ENCODE measurements at places on chromosomes 3 and 15.

- no peak for DNase-seq
Measured at GRCh38 chr15:98635848-98636247, 12.5 kb upstream of the IGF1R start.

DNA sequence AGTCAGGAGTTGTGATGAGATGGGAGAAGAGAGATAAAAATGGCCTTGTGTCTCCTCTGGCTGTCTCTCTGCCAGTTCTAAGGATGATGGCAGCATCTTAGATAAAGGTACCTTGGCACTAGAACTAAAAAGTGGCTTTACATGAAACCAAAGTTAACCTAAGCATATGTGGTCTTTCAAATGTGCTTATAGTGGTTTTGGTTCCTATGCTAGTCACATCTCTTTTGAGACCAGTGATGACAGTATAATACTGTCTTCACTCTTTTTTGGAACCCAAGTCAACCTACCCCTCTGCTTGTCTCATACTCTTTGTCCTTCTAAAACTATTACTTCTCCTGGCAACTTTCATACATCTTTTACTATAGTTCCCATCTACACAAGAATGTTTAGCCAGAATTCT is 142.2 kb upstream of the SATB1 start:
- no peak for DNase-seq

DNA sequence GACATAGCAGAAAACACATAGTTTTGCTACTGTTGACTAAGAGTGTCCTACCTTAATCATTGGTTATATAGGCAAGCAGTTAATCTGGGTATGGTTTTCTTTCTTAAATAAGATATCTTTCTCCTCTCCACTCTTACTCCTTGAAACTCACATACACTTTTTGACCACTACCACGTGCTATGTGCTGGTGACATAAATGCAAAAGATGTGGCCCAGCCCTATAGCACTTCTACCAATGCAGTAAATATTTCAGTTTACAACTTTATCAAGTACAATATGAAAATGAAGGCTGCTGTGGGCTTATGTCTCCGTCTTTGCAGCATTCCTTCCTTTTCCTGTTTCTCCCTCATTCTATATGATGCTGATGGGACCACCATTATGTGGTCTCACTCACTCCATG is 410.2 kb upstream of the CFAP20DC start:
- DNase-seq, result no peak

GRCh38 chr3:52314489-52314888 is 1.6 kb upstream of the DNAH1 start:
- no peak for DNase-seq

DNA sequence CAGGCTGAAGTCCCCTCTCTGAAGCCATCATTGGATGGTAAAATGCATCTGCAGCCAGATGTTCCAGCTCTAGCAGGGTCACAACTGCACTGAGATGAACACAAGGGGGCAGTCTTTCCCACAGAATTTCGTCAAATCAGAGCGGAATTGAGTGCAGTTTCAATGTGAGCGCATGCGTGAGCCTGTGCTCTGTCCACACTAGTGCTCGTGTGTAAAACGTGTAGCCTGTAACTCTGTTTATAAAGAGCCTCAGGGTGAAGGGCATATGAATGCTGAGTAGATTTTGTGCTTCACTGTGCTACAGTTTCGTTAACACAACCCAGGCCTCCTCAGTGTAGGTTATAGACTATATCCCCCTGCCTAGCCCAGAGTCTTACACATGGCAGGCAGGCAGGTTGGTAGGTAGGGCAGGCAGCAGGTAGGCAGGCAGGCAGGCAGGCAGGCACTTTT is 92.7 kb upstream of the GOLGA6L4 start:
- DNase-seq, result peak; percentile 51

DNA sequence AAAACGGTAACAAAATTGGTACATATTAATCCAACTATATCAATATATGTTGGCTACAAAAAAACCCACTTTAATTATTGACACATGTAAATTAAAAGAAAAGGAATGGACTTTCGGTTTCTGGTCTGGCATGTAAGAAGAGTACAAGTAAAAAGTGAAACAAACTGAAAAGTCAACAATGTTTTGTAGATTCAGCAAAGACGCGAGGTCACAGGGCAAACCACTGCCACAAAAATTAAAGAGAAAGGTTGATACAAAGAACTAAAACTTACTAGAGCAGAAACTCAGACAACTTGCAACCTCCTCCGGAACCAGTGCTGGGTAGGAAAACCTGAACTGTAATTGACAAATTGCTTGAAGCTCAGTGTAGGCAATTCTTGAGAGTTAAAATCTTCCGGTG is 110.6 kb upstream of the ARPP21 start:
- DNase-seq, result no peak

DNA sequence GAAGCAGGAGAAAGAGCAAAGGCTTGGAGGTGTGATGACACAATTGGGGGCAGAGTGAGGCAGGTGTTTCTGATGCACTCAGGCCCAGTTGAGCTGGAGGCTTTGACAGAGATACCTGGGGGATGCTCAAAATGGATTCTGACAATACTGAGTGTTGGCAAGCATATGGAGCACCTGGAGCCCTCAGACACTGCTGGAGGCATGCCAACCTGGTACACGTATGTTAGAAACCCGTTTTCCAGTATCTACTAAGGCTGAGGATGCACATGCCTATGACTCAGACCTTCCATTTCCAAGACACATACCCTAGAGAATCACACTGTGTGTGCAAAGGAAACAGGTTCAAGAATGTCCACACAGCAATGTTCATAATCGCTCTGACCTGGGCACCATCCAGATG is 58.7 kb downstream of the WNT7A start:
- DNase-seq, result no peak
